ENCODE measurements at places on chromosomes 11 and 22.
A peak's percentile ranks its signal among the peaks of the same experiment; 100 is the strongest.

GRCh38 chr11:113881856-113882255 lies 6.5 kb upstream of the USP28 start:
- no peaks in the 10 kb centered on the region for H3K27me3 ChIP-seq
- H3K36me3 ChIP-seq, result no peaks in the 10 kb centered on the region
- no peak overlapping the region for H3K27ac ChIP-seq
- no peak for DNase-seq

DNA sequence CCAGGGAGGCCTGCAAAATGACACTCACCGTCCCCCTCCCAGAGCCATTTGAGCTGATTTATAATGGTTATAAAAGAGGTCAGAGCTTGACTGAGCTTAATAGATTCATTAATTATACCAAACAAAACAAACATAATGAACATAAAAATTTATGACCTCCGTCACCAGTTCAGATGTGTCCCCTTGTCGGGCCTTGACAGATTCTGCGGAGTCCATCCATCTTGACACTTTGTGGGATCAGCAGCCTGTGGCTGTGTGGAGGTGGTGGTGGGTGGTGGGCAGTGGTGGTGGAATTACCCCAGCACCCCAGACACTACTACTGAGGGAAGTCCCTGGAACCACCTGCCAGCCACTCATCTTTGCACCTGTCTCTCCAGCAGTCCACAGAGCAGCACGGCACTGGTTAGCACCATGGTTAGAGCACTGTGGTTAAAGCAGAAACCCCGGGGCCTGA lies 83.5 kb downstream of the DSCAML1 start:
- H3K4me1 ChIP-seq, result peaks cover 8% of the 10 kb centered on the region
- no peak overlapping the region for H3K4me3 ChIP-seq
- H3K27me3 ChIP-seq, result peaks cover 75% of the 10 kb centered on the region
- DNase-seq, result no peak
- H3K36me3 ChIP-seq, result no peaks in the 10 kb centered on the region

DNA sequence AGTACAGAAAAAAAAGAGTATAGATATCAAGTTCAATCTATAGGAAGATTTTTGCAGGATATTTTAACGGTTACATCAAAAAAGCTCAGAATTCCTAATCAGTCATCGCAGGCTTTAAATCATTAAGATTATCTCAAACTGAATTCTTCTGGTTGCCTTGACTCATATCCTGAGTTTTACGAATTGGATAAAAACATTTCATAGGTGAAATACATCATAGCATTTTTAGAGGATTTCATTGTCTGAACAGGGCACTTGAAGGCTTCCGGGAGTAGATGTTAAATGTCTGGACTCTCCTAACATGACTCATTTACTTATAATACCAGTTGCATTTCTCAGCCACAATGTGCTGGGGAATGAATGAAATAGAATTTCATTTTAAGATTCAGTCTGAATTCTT lies 2216.6 kb upstream of the RAG2 start:
- no peaks in the 10 kb centered on the region for H3K4me1 ChIP-seq
- peak; percentile 75 for DNase-seq
- no peak overlapping the region for H3K4me3 ChIP-seq

GRCh38 chr11:76642341-76642740 lies 28.2 kb downstream of the LRRC32 start:
- no peaks in the 10 kb centered on the region for H3K36me3 ChIP-seq
- H3K27me3 ChIP-seq, result peaks cover 25% of the 10 kb centered on the region
- H3K4me1 ChIP-seq, result no peaks in the 10 kb centered on the region
- no peak overlapping the region for H3K4me3 ChIP-seq

GRCh38 chr11:44760917-44761550 lies 34.3 kb downstream of the TSPAN18 start:
- H3K36me3 ChIP-seq, result no peaks in the 10 kb centered on the region
- H3K27ac ChIP-seq, result no peak overlapping the region
- peaks cover 16% of the 10 kb centered on the region for H3K4me1 ChIP-seq

DNA sequence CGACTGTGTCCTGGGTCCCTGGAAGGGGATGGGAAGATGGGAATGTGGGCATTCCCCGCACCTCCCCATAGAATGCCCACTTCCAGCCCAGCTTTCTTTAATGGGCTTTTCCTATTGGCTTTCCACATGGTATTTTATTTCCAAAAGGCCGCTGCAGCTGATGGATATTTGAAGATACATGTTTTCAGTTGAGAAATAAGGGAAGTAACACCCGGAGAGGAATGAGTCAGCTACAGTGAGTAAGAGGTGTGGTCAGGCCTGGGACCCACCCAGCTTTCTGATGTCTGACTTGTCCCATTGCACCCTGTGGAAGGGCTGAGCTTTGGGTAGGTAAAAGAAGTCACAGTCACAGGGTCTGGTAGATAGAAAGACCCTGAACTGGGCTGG lies 476.9 kb downstream of the MIAT start:
- peak overlapping the region; percentile 81 for H3K27ac ChIP-seq
- no peaks in the 10 kb centered on the region for H3K36me3 ChIP-seq
- H3K4me1 ChIP-seq, result peaks cover 24% of the 10 kb centered on the region
- peaks cover 33% of the 10 kb centered on the region for H3K27me3 ChIP-seq
- no peak overlapping the region for H3K4me3 ChIP-seq
- DNase-seq, result peak; percentile 91

DNA sequence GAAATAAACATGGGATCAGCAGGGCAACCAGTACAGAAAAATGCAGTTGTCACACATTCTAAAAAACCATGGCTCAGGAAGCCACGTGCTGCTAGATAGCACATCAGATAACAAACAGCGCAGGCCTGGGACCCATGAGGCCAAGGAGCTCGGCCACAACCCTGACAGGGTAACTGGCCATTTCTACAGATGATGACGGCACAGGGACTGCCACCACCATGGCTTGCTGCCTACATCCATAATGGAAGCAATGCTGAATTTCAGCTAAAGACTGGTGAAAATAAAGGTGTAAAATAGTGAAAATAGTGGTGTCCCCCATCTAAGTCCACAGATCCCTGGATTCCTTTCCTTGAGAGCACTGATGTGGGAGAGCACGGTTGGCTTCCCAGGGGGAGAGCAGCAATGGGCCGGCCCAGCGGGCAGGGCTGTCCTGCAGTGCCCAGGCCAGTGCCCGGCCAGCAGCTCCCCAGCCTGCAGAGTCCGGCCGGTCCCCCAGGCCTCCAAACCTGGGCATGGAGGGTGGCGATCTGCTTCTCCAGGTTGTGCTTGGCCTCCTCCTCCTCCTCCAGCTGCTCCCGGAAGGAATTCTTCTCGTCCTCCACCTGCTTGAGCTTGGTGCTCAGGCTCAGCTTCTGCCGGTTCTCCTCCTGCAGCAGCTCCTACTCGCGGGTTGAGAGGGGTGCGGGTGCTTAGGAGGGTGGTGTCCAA lies 40.0 kb downstream of the APOL1 start:
- peaks cover 8% of the 10 kb centered on the region for H3K4me1 ChIP-seq
- no peaks in the 10 kb centered on the region for H3K27me3 ChIP-seq
- no peak overlapping the region for H3K4me3 ChIP-seq
- peaks cover 84% of the 10 kb centered on the region for H3K36me3 ChIP-seq
- no peak overlapping the region for H3K27ac ChIP-seq
- no peak for DNase-seq

DNA sequence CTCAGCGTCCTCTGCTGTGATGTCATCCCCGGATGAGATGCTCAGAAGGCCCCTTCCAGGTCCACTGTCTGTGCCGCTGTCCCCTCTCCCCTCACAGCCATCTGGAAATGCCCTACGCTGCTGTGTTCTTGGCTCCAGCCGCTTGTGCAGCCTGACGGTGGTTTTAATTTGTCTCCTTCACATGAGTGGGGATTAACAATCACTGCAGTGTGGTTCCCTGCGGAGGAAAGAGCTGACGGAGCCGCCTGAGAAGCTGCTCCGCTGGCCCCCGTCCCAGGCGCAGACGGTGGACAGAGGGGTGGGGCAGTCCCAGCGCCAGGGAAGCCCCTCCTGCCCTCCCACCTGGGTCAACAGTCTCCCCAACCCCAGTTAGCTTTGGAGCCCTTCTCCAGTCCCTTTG lies 67.5 kb upstream of the PHF21B start:
- H3K4me1 ChIP-seq, result peaks cover 7% of the 10 kb centered on the region
- peaks cover 68% of the 10 kb centered on the region for H3K27me3 ChIP-seq
- no peaks in the 10 kb centered on the region for H3K36me3 ChIP-seq

DNA sequence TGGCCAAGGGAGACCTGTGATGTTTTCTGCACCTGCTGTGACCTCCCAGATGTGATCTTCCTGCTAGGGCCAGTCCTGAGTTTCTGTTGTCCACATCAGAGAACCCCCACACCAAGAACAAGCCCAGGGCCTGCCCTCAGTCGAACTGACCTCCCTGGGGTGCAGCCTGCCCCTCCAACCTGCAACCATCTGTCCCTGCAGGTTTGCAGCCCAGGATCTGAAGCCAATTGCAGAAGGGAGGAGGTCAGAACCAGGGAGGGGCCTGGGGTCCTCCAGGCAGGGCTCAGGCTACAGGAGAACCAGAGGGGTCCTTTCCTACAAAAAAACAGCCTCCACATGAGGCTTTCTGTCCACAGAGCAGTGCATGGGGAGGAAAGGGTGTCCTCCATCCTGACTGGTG lies 807 bp downstream of the TRIM3 start:
- H3K27me3 ChIP-seq, result no peaks in the 10 kb centered on the region
- H3K4me3 ChIP-seq, result no peak overlapping the region
- DNase-seq, result no peak
- peaks cover 11% of the 10 kb centered on the region for H3K4me1 ChIP-seq

- H3K36me3 ChIP-seq, result peaks cover 27% of the 10 kb centered on the region
- no peaks in the 10 kb centered on the region for H3K27me3 ChIP-seq
- no peak for DNase-seq
- H3K4me3 ChIP-seq, result peak overlapping the region; percentile 32
Measured at GRCh38 chr11:69374110-69374945, 80.4 kb downstream of the MYEOV start.

DNA sequence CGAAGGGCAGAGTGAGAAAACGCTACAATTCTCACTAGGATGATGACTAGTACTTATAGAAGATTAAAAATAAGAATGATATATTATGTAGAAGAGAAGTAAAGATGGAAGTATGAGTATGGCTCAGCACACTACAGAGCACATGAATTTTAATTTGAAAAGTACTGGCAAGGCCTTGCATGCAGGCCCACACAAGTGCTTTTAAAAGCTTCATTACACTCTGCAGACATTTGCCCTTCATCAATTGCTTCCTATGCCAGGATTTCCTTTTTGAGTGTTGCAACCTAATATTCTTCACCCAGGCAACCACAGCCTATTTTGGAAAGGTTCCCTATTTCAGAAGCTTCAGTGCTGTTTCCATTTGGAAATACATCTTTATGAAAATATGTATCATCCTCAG lies 81.1 kb downstream of the LARGE2 start:
- peaks cover 10% of the 10 kb centered on the region for H3K36me3 ChIP-seq
- no peak overlapping the region for H3K4me3 ChIP-seq
- H3K27me3 ChIP-seq, result no peaks in the 10 kb centered on the region
- no peak overlapping the region for H3K27ac ChIP-seq
- no peak for DNase-seq

- DNase-seq, result peak; percentile 24
- H3K27me3 ChIP-seq, result no peaks in the 10 kb centered on the region
- peak overlapping the region; percentile 15 for H3K4me3 ChIP-seq
- H3K4me1 ChIP-seq, result peaks cover 29% of the 10 kb centered on the region
- H3K36me3 ChIP-seq, result peaks cover 49% of the 10 kb centered on the region
Measured at GRCh38 chr11:69075421-69076128, 26.8 kb downstream of the TPCN2 start.

DNA sequence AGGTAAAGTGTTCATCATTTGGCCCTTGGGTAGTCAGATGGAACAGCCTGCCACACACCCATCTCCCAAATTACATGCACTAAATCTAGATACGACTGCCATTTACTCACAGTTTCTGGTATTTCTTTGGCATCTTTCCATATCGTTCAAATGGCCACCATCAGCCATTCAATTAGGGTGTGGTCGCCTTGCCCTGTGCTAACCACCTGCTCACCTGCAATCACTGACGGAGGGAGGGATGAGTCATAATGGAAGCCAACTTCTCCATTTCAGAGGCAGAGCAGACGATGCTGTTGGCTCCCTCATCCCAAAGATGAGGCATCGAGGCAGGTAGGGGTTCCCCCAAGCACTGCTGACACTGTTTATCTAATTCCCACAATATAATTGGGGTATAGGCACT lies 14.6 kb downstream of the MS4A6A start:
- H3K4me3 ChIP-seq, result no peak overlapping the region
- no peaks in the 10 kb centered on the region for H3K36me3 ChIP-seq
- no peak for DNase-seq
- no peaks in the 10 kb centered on the region for H3K27me3 ChIP-seq
- H3K4me1 ChIP-seq, result no peaks in the 10 kb centered on the region
- no peak overlapping the region for H3K27ac ChIP-seq

DNA sequence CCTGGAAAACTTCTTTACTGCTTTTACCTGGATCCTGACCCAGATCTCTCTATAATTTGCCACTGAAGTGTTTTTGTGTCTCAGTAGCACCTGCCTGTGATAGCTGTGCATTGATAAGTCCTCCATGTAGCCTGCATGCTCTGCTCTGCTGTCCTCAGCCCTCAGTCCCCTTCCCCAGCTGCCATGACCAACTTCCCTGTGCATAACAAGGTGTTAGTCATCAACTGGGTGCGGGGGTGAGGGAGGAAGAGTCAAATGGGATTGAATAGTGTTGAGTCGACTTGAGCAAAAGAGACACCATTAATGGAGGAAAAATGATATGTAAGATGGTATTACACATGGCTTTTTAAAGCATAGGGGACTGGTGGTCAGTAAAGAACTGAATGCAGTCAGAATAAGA lies 92.2 kb upstream of the PLET1 start:
- no peaks in the 10 kb centered on the region for H3K36me3 ChIP-seq
- H3K27me3 ChIP-seq, result no peaks in the 10 kb centered on the region
- DNase-seq, result no peak
- no peak overlapping the region for H3K4me3 ChIP-seq

GRCh38 chr11:15605094-15605493 lies 490.4 kb downstream of the INSC start:
- DNase-seq, result no peak
- H3K4me3 ChIP-seq, result no peak overlapping the region
- H3K36me3 ChIP-seq, result no peaks in the 10 kb centered on the region
- H3K27me3 ChIP-seq, result no peaks in the 10 kb centered on the region
- H3K27ac ChIP-seq, result no peak overlapping the region

DNA sequence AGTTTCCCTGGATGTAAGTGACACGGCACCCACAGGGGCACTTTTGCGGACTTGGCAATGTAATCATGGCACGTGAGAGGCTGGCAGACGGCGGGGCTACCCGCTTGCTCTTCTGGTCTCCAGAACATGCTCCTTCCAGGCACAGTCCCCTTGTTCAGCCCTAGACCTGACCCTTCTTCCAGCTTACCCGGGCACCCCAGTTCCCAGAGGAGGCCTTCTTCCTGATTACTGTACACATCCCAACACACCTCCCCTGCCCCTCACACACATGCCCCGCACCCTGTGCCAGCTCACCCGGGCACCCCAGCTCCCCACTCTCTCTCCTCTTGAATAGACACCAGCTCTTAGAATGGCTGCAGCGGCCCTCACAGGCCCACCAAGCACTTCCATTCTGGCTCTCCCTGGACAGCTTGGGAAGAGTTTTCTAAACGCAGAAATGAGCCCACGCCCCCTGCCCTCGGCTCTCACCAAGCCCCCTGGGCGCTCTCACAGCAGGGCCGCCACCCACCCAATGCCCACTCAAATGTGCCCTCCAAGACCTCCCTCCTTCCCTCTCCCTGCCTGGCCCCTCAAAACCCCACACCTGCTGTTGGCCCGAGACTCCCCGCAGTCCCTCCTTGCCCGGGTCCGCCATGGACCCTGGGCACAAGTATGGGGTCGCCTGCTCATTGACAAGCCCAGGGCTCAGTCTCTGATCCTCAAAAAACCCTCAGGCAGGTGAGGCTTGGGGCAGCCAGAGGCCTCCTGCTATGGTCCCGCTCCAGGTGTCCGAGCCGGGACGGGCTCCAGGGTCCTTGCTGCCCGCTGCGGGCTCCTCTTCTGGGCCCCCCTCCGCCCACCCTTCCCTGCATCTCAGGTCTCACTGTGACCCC lies 88.5 kb downstream of the WNT7B start:
- H3K36me3 ChIP-seq, result no peaks in the 10 kb centered on the region
- no peak for DNase-seq
- no peak overlapping the region for H3K4me3 ChIP-seq
- H3K27ac ChIP-seq, result no peak overlapping the region

- DNase-seq, result no peak
- H3K27me3 ChIP-seq, result no peaks in the 10 kb centered on the region
Measured at GRCh38 chr11:95358511-95359340, 127.7 kb upstream of the SESN3 start.

Data from mesenchymal stem cell (in vitro differentiated cells and primary cell).